ENCODE measurements at places on chromosomes 1 and 21. TPM values are rescaled to one million over a fixed set of nuclear protein-coding genes. Genes with fewer than 3 reads are reported as not detected.

TFF1 gene
- not detected for total RNA-seq

SAMD11 gene
- not detected for total RNA-seq

CACNA1S gene
- not detected for total RNA-seq

DNA sequence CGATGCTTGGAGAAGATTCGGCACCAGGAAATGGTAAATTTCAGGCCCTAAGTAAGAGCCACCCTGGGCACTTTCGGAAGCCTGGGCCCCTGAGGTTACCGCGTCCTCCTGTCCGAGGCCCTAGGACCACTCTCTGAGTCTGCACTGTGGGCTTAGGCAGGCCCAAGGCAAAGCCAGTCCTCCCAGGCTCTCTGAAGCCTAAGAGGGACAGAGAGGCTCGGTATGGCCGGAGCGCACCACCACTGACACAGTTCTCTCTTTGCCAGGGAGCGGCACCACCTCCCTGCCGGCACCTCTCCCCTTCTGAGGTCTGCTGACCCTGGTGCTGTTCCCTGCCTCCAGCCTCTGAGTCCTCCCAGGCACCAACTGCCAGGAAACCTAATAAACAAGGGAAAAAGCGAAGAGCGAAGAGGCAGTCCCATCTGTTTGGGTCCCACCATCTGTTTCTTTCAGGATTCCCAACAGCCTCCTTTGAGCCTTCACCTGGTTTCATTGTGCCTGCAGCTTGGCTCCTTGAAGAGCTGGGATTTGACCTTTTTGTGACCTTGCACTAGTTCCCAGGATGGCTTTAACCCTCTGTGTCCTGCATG lies 57.7 kb downstream of the VWA5B1 start:
- DNase-seq = no peak
- H3K27ac ChIP-seq = no peak overlapping the region
- H3K36me3 ChIP-seq = no peaks in the 10 kb centered on the region

DNA sequence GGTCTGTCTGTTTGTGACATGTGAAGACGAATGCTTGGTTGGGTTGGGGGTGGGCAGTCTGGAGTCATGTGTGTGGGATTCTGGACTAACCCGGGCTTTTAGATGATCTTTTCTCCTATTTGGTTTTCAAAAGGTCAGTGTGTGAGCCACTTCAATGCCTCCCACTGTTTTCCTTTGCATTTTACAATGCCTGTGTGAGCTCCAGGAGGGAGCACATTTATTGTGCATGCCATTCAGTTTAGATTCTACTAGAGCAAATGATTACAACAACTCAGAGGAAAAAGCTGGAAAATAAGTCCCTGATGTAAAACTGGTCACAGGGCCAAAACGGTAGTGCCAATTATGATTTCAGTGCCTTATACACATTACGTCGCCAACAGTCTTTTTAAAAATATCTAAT lies 90.9 kb downstream of the LYPLAL1 start:
- no peaks in the 10 kb centered on the region for H3K4me1 ChIP-seq
- DNase-seq = no peak
- no peaks in the 10 kb centered on the region for H3K36me3 ChIP-seq
- H3K27ac ChIP-seq = no peak overlapping the region
- no peaks in the 10 kb centered on the region for H3K27me3 ChIP-seq
- no peak overlapping the region for H3K4me3 ChIP-seq

GRCh38 chr1:150235294-150235851 lies 539 bp downstream of the ANP32E start:
- DNase-seq = peak; percentile 42
- peak overlapping the region; percentile 99 for H3K4me3 ChIP-seq
- peak overlapping the region; percentile 98 for H3K27ac ChIP-seq
- peaks cover 20% of the 10 kb centered on the region for H3K4me1 ChIP-seq

DNA sequence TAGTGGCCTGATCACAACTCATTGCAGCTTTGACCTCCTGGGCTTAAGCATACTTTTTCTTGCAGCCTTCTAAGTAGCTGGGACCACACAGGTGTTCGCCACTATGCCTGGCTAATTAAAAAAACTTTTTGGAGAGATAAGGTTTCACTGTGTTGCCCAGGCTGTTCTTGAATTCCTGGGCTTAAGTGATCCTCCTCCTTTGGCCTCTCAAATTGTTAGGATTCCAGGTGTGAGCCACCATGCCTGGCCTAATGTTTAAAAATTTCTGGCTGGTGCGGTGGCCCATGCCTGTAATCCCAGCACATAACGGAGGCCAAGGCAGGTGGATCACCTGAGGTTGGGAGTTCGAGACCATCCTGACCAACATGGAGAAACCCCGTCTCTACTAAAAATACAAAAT lies 24.4 kb downstream of the YTHDF2 start:
- no peak overlapping the region for H3K4me3 ChIP-seq
- H3K4me1 ChIP-seq = peaks cover 16% of the 10 kb centered on the region
- DNase-seq = no peak
- no peak overlapping the region for H3K27ac ChIP-seq

DNA sequence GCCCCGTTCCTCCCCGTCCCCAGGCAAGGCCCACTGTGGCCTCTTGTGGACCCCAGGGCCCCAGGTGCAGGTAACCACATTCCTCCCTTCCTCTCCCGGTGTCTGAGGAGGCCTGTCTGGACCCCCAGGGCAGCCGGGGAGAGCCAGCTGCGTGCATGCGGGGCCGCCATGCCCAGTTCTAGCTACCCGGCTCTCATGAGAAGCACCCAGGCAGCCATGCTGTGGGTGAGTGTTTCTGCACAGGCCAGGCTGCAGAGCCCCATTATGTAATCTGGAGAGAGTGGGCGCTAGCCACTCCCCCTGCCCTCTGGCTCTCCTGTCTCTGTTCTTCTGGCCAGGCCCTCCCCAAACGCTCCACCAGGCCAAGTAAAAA lies 18.4 kb upstream of the PLEKHG5 start:
- H3K4me3 ChIP-seq = no peak overlapping the region
- H3K27ac ChIP-seq = no peak overlapping the region
- no peaks in the 10 kb centered on the region for H3K4me1 ChIP-seq
- H3K27me3 ChIP-seq = no peaks in the 10 kb centered on the region
- no peaks in the 10 kb centered on the region for H3K36me3 ChIP-seq

GRCh38 chr21:34909492-34910292 lies 139.4 kb downstream of the RUNX1 start:
- peaks cover 5% of the 10 kb centered on the region for H3K36me3 ChIP-seq
- DNase-seq = no peak
- no peak overlapping the region for H3K4me3 ChIP-seq
- no peaks in the 10 kb centered on the region for H3K27me3 ChIP-seq

DNA sequence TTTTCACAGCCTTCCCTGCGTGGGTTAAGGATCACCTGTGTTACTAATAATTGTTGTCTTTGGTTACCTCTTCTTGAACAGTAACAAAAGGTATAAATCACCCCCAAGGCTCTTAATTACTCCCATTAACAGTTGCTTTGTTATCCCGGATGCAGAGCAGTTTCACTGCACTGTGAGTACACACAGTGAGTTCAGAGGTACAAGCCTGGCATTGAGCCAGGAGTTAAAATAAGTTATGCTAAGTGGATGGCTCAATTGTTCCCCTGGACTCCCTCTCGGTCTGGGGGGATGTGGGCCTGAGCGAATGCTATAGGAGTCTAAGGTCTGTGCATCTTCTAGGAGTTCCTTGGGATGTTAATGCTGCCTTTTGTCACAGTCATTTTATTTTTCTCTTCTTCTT lies 258.3 kb downstream of the ATG4C start:
- H3K27me3 ChIP-seq = no peaks in the 10 kb centered on the region
- no peak for DNase-seq
- no peaks in the 10 kb centered on the region for H3K36me3 ChIP-seq
- H3K27ac ChIP-seq = no peak overlapping the region
- H3K4me1 ChIP-seq = no peaks in the 10 kb centered on the region

- H3K4me1 ChIP-seq = no peaks in the 10 kb centered on the region
- no peak for DNase-seq
- peaks cover 3% of the 10 kb centered on the region for H3K36me3 ChIP-seq
- no peaks in the 10 kb centered on the region for H3K27me3 ChIP-seq
- H3K4me3 ChIP-seq = no peak overlapping the region
Observed at GRCh38 chr1:119188926-119189325, 48.5 kb upstream of the WARS2 start.

DNA sequence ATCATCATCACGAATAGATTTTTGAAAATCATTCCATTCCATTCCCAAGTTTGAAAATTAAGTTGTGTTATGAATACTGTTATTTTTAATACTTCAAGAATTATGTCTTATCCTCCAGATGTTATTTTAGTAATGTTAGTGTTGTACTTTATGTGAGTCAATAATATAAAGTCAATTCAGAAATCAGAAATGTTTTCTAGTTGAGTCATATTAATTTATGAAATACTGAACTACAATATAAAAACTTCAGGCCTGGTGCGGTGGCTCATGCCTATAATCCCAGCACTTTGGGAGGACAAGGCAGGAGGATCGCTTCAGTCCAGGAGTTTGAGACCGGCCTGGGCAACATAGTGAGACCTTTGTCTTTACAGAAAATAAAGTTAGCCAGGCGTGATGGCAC lies 38.4 kb upstream of the GPR25 start:
- H3K27ac ChIP-seq = no peak overlapping the region
- DNase-seq = no peak
- no peaks in the 10 kb centered on the region for H3K36me3 ChIP-seq
- no peaks in the 10 kb centered on the region for H3K4me1 ChIP-seq

GRCh38 chr1:50631161-50631560 lies 207.9 kb upstream of the DMRTA2 start:
- H3K36me3 ChIP-seq = no peaks in the 10 kb centered on the region
- DNase-seq = no peak
- H3K27me3 ChIP-seq = no peaks in the 10 kb centered on the region

- no peaks in the 10 kb centered on the region for H3K36me3 ChIP-seq
- no peaks in the 10 kb centered on the region for H3K27me3 ChIP-seq
- no peak overlapping the region for H3K27ac ChIP-seq
Observed at GRCh38 chr1:95966866-95967265, 732.9 kb downstream of the RWDD3 start.

Measured in CD4-positive, CD25-positive, alpha-beta regulatory T cell (primary cell).